Osteocyte (in vitro differentiated cells): ENCODE measurements at places on chromosomes 6 and 20. TPM values are rescaled to one million over a fixed set of nuclear protein-coding genes. Genes with fewer than 3 reads are reported as not detected.

ECT2L gene
- 0.13 TPM in 1 of 2 replicates, not detected in the other for total RNA-seq

CDSN gene
- not detected in 2 replicates for total RNA-seq

KCNK15 gene
- 17.5 and 21.5 TPM in 2 replicates for total RNA-seq

C6orf141 gene
- total RNA-seq: not detected in 2 replicates

DNA sequence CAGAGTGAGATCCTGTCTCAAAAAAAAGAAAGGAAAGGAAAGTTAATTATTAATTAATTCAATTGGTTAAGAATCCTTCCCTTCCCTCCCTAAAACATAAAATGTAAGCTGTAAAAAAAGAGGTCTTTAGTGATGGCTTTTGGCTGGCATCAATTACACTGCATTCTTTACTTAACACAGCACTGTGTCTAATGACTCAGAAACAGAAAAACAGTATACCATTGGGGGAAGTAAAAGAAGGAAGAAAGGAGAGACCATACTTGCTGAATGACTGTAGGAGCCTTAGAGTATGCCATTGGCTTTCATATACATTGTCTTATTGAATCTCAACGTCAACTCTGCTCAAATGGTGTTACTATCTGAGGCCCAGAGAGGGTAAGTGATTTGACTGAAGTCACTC lies 18.3 kb upstream of the CITED2 start:
- DNase-seq: no peak
